ENCODE measurements at places on chromosomes 16 and 17. TPM values are rescaled to one million over a fixed set of nuclear protein-coding genes. Genes with fewer than 3 reads are reported as not detected.

Gene KRT33A
- total RNA-seq: not detected

Gene KCNJ16
- total RNA-seq: not detected

GRCh38 chr16:50683689-50684374 lies 2.7 kb upstream of the SNX20 start:
- H3K27ac ChIP-seq: peak overlapping the region; percentile 87
- peak; percentile 62 for DNase-seq
- H3K4me3 ChIP-seq: peak overlapping the region; percentile 75
- H3K36me3 ChIP-seq: peaks cover 8% of the 10 kb centered on the region
- peaks cover 72% of the 10 kb centered on the region for H3K4me1 ChIP-seq
- no peaks in the 10 kb centered on the region for H3K27me3 ChIP-seq

Gene HSF4
- 5.9 TPM for total RNA-seq

Gene NGFR
- 1.3 TPM for total RNA-seq

Gene SLC52A1
- total RNA-seq: 0.09 TPM

DNA sequence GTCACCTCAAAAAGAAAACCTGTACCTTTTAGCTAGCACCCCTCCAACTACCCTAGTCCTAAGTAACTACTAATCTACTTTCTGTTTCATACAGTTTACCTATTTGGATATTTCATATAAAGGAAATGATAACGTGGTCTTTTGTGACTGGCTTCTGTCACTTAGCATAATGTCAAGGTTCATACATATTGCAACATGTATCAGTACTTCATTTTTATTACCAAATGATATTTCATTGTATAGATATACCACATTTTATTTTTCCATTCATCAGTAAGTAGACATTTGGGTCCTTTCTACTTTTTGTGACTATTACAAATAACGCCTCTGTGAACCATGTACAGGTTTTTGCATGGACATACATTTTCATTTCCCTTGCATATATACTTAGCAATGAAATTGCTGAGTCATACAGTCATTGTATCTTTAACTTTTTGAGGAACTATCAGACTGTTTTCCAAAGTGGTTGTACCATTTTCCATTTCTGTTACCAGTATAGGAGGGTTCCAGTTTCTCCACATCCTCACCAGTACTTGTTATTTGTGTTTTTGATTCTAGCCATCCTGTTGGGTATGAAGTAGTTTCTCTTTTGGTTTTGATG lies 23.7 kb downstream of the MOSMO start:
- no peak overlapping the region for H3K4me3 ChIP-seq
- no peaks in the 10 kb centered on the region for H3K27me3 ChIP-seq
- no peak overlapping the region for H3K27ac ChIP-seq
- DNase-seq: no peak

DNA sequence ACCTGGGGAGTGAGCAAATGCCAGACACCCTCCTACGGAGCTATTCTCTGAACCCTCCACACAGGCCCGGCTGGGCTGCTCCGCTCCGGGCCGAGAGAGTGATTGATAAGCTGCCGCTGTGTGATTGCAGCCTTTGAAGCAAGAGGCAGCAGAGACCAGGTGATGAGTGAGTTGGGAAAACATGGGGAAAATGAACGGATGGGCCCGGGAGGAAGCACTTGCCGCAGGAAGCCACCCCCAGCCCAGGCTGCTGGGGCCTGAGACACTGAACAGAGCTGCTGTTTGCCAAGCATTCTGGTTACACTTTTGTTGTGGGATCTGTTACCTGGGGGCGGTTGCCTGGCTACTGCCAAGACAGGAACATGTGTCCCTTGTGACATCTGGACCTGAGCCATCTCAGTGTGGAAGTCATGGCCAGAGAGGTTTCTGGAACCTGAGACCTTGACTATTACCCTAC lies 46.4 kb upstream of the KLHDC4 start:
- DNase-seq: no peak
- no peak overlapping the region for H3K4me3 ChIP-seq
- no peaks in the 10 kb centered on the region for H3K27me3 ChIP-seq
- H3K4me1 ChIP-seq: peaks cover 55% of the 10 kb centered on the region
- no peaks in the 10 kb centered on the region for H3K36me3 ChIP-seq
- H3K27ac ChIP-seq: no peak overlapping the region

DNA sequence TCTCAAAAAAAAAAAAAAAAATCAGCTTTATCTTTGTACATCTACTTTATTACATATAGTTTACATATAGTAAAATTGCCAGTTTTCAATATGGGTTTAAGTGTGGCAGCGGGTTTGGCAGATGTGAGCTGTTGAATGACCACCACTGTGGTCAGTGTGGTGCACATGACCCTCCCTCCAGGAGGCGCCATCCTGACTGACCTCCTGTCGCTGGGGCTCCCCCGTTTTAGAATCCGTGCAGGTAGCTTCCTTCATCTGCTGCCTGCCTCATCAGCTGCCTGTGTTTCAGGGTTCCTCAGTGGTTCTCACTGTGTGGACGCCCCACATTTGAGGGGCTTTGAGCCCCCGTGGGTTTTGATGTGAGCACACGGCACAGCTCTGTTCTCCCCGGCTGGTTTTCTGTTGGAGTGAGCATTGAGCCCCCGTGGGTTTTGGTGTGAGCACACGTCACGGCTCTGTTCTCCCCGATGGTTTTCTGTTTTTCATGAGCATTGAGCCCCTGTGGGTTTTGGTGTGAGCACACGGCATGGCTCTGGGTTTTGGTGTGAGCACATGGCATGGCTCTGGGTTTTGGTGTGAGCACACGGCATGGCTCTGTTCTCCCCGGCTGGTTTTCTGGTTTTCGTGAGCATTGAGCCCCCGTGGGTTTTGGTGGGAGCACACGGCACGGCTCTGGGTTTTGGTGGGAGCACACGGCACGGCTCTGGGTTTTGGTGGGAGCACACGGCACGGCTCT lies 57.9 kb upstream of the ZNF750 start:
- no peak overlapping the region for H3K27ac ChIP-seq
- DNase-seq: no peak
- H3K4me1 ChIP-seq: peaks cover 13% of the 10 kb centered on the region
- H3K27me3 ChIP-seq: no peaks in the 10 kb centered on the region
- H3K36me3 ChIP-seq: peaks cover 43% of the 10 kb centered on the region

DNA sequence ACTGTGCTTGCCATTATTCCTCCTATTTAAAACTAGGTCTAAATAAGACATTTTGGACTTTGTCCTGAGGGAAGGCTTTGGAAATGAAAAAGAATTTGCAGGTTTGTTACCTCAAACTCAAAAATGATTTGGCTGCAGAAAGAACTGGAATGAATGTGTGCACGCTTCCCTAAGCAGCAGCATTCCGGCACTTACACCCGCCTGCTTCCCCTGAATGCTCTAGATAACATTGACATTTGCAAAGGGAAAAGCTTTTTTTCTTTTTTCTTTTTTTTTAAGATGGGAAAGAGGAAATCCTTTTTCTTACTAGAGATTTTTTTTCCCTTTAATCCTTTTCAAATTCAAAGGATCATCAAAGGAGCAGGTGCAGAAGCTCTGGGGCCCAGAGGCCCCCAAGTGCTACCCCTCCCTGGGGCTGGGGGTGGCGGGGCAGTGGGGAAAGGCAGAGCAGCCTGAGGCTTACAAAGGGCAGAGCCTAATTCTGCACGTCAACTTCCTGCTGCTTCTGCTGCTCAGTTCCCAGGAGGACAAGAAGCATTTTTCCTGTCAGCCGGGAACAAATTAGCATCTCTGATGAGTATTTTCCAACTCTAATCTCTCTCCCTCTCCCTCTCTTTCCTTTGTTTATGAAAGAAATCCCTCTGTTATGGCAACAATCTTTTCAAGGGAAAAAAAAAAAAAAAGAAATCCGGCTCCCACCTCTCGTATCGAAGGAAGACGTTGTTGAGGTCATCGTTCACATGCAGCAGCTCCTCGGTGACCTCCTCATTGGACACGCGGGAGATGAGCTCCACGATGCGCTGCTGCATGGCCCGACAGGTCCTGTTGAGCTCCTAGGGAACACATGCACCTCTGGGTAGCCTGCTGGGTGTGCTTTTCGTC lies 32.1 kb upstream of the SREBF1 start:
- H3K27ac ChIP-seq: no peak overlapping the region
- peaks cover 13% of the 10 kb centered on the region for H3K36me3 ChIP-seq
- no peak for DNase-seq
- no peak overlapping the region for H3K4me3 ChIP-seq
- H3K27me3 ChIP-seq: no peaks in the 10 kb centered on the region
- no peaks in the 10 kb centered on the region for H3K4me1 ChIP-seq

GRCh38 chr16:89615596-89616090 lies 2.2 kb downstream of the DPEP1 start:
- no peaks in the 10 kb centered on the region for H3K36me3 ChIP-seq
- H3K4me1 ChIP-seq: peaks cover 12% of the 10 kb centered on the region
- H3K27me3 ChIP-seq: peaks cover 3% of the 10 kb centered on the region
- H3K4me3 ChIP-seq: no peak overlapping the region

- peaks cover 14% of the 10 kb centered on the region for H3K27me3 ChIP-seq
- DNase-seq: no peak
- no peak overlapping the region for H3K4me3 ChIP-seq
These were observed 137.9 kb downstream of the GSG1L start for GRCh38 chr16:27925612-27926011.

Gene APOBR
- 3.2 TPM for total RNA-seq

DNA sequence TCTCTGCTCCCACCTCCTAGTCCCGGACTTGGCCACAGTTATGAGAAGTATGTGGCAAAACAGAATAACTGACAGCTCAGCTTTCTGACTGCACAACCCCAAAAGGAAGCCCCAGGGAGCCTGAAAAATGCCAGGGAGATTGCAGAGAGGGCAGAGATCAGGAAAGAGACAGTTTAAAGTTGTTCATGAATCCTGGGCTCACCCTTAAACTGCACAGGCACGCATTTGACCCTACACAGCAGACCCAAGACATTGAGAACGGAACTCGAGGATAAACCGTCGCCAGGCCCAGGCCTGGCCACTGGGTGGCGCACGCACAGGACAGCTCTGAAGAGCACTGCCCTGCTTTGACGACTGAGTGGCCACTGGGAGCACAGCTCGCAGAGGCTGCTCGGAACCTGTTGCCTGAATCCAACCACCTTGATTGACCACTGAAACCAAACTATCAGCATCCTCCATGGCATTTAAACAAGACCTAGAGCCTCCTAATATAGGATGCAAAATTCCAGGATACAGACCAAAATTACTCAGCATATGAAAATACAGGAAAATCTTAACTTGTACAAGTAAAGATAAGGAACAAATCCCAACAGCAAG lies 114.0 kb downstream of the C16orf95 start:
- no peaks in the 10 kb centered on the region for H3K36me3 ChIP-seq
- no peak for DNase-seq
- peaks cover 13% of the 10 kb centered on the region for H3K27me3 ChIP-seq
- H3K27ac ChIP-seq: no peak overlapping the region
- no peaks in the 10 kb centered on the region for H3K4me1 ChIP-seq
- no peak overlapping the region for H3K4me3 ChIP-seq

Gene CHST5
- total RNA-seq: 0.11 TPM

Gene TMEM238L
- not detected for total RNA-seq

- H3K4me3 ChIP-seq: no peak overlapping the region
- no peaks in the 10 kb centered on the region for H3K36me3 ChIP-seq
- H3K4me1 ChIP-seq: no peaks in the 10 kb centered on the region
- H3K27me3 ChIP-seq: no peaks in the 10 kb centered on the region
- H3K27ac ChIP-seq: no peak overlapping the region
These were observed 158.6 kb upstream of the CDH8 start for GRCh38 chr16:62194828-62195227.

Gene CPHXL2
- not detected for total RNA-seq

Gene WFIKKN2
- total RNA-seq: not detected

Gene HBZ
- not detected for total RNA-seq

- H3K4me3 ChIP-seq: no peak overlapping the region
- no peaks in the 10 kb centered on the region for H3K27me3 ChIP-seq
- no peak for DNase-seq
These were observed 48.6 kb downstream of the ABCA8 start for GRCh38 chr17:68906638-68907037.

- H3K27ac ChIP-seq: no peak overlapping the region
- no peaks in the 10 kb centered on the region for H3K27me3 ChIP-seq
- peaks cover 32% of the 10 kb centered on the region for H3K36me3 ChIP-seq
- H3K4me1 ChIP-seq: no peaks in the 10 kb centered on the region
- DNase-seq: no peak
These were observed 17.9 kb downstream of the FAM83G start for GRCh38 chr17:18986541-18987229.

Gene ZNF597
- 4.2 TPM for total RNA-seq

Gene KRT36
- not detected for total RNA-seq

- peaks cover 19% of the 10 kb centered on the region for H3K4me1 ChIP-seq
- DNase-seq: no peak
- H3K4me3 ChIP-seq: peak overlapping the region; percentile 64
- peaks cover 28% of the 10 kb centered on the region for H3K27me3 ChIP-seq
- no peak overlapping the region for H3K27ac ChIP-seq
- H3K36me3 ChIP-seq: no peaks in the 10 kb centered on the region
These were observed 621 bp downstream of the KCNJ2 start for GRCh38 chr17:70169709-70170597.

- H3K4me3 ChIP-seq: no peak overlapping the region
- H3K27ac ChIP-seq: no peak overlapping the region
- no peaks in the 10 kb centered on the region for H3K4me1 ChIP-seq
- DNase-seq: no peak
- H3K27me3 ChIP-seq: peaks cover 27% of the 10 kb centered on the region
- H3K36me3 ChIP-seq: no peaks in the 10 kb centered on the region
These were observed 61.1 kb upstream of the CPHXL start for GRCh38 chr16:75787440-75787839.

GRCh38 chr17:62657690-62658089 lies 30.2 kb downstream of the MRC2 start:
- no peaks in the 10 kb centered on the region for H3K27me3 ChIP-seq
- peak overlapping the region; percentile 63 for H3K27ac ChIP-seq
- H3K4me1 ChIP-seq: peaks cover 11% of the 10 kb centered on the region
- no peak overlapping the region for H3K4me3 ChIP-seq
- DNase-seq: no peak
- no peaks in the 10 kb centered on the region for H3K36me3 ChIP-seq

Gene KRTAP2-2
- not detected for total RNA-seq

- H3K36me3 ChIP-seq: peaks cover 14% of the 10 kb centered on the region
- H3K27me3 ChIP-seq: no peaks in the 10 kb centered on the region
- H3K4me3 ChIP-seq: peak overlapping the region; percentile 97
- peaks cover 62% of the 10 kb centered on the region for H3K4me1 ChIP-seq
These were observed 377 bp downstream of the USP32 start for GRCh38 chr17:60391471-60392041.

Gene GALNS
- total RNA-seq: 48.3 TPM

DNA sequence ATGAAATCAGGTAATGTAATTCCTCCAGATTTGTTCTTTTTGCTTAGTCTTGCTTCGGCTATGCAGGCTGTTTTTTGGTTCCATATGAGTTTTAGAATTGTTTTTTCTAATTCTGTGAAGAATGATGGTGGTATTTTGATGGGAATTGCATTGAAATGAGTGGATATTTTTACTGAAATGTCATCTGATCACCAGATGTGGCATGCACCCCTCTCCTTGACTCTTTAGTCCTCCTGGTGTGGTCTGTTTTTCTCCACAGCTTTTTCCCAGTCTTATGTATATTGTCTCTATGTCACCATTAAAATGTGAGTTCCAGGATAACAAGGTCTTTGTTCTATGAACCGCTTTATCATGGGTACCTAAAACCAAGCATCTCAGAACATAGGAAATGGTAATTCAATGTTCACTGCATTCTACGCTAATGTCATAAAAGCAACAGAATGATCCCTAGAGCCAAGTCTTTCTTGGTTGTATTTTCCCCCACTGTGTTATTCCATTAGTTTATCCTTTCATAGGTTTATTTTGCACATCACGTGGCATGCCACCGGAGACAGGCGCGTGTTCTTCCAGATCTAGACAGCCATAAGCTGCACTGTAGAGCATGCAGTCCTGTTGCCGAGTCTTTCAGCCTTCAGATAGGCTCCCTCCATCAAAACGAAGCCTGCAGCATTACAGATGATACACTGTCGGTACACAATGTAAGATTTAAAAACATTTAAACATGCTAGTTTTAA lies 172.5 kb downstream of the RPTOR start:
- H3K27ac ChIP-seq: no peak overlapping the region
- DNase-seq: no peak
- H3K36me3 ChIP-seq: peaks cover 7% of the 10 kb centered on the region
- H3K4me1 ChIP-seq: peaks cover 8% of the 10 kb centered on the region
- no peaks in the 10 kb centered on the region for H3K27me3 ChIP-seq
- no peak overlapping the region for H3K4me3 ChIP-seq
